Activated CD4-positive, alpha-beta T cell treated with anti-CD3 and anti-CD28 coated beads, Interleukin-2, amount 10 ng/mL, durations not matched to agents 24 days and 14 days (primary cell): ENCODE measurements at places on chromosomes 3 and 15.

GRCh38 chr3:97825101-97825500 lies 3.3 kb downstream of the CRYBG3 start:
- no peak for DNase-seq

DNA sequence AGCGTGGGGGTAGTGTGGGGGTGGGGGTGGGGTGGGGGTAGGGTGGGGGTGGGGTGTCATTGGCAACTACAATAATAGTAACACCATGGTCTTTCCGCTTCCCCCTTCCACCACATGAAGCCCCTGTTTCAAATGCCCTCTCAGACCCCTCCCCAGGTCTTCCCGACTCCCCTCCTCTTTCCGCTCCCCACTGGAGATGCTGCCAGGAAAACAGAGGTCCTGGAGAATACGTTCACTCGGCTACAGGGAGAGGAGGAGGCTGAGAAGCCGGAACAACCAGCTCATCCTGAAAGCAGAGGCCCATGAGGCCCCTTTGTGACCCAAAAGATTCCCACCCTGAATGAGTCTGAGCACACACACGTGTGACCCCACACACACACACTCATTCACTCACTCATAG lies 75.4 kb downstream of the CPN2 start:
- no peak for DNase-seq

DNA sequence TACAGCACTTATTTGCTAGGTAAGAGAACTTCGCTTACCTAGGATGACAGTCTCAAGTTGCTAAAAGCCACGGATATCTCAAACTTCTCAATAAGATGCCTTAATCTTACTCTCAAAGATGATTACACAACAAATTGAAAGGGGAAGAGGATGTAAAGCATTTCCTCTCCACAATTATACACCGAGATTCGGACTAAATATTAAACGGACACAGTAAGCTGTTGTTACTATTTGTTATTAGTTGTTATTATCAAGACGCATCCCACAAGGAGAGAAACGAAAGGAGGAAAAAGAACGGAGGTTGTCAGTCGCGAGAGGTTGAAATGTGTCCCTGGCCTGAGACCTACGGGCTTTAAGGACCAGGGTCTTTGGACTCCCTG lies 660 bp downstream of the ZNF106 start:
- no peak for DNase-seq

DNA sequence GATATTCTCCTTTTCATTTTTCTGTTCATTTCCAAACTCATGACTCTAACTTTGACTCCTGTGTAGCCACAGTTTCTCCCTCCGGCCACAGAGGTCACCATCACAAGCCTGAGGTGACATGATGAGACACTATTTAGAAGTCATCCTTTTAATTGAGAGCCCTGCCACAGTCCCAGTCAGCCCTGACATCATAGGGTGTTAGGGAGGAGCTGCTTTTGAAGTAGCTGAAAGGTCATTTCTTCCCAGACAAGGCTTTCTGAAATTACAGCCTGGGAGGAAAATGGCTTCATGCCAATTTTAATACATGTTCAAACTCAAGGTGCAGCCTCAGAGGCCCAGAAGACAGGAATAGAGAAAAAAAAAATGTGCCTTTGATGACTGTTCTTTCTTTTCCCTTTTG lies 532.8 kb upstream of the TGFBR2 start:
- no peak for DNase-seq

DNA sequence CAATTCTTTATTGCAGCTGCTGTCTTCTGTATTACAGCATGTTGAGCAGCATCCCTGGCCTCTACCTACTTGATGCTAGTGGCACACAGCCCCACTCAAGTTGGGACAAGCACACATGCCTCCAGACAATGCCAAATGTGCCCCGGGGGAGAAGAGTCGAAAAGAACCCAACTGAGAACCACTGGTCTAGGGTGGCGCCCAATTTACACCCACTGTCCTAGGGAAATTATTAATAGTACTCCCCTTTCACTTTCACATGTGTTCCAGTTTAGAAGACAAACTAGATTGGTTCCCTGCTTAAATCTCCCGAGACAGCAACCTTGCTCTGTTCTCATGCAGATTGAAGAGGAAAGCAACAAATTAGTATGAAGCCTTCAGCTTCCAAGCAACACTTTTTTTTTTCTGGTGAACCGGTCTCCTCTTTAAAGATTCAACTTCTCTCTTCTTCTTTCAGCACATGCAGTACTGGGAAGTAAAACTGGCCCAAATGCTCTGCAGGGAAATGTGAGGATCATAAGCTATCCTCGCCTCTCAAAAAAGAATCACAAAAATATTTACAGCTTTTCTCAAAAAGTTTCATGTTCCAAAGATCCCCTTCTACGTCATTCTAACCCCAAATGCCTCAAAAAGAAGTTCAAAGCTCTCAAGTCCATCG lies 823.9 kb upstream of the CFAP20DC start:
- DNase-seq: no peak

GRCh38 chr15:89827829-89828228 lies 13.2 kb upstream of the ANPEP start:
- no peak for DNase-seq

DNA sequence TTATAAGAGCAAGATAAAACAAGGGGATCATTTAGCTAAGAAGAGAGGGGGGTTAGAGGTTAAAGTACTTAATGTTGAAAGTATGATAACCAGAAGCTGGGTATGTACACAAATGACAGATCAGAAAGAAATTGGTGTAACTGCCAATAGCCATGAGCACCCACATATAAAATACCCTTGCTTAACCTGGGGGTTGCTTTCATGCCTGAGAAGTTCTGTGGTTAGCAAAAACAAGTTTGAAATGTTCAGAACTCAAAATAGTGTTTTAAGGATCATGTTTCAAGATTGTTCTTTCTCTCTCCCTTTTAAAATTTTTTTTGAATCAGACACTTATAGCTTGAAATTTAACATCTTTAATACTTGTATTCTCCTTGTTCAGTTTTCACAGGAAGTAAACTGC lies 321.4 kb upstream of the GBE1 start:
- no peak for DNase-seq

- no peak for DNase-seq
Observed at GRCh38 chr15:75530169-75530568, 48.9 kb downstream of the PTPN9 start.

DNA sequence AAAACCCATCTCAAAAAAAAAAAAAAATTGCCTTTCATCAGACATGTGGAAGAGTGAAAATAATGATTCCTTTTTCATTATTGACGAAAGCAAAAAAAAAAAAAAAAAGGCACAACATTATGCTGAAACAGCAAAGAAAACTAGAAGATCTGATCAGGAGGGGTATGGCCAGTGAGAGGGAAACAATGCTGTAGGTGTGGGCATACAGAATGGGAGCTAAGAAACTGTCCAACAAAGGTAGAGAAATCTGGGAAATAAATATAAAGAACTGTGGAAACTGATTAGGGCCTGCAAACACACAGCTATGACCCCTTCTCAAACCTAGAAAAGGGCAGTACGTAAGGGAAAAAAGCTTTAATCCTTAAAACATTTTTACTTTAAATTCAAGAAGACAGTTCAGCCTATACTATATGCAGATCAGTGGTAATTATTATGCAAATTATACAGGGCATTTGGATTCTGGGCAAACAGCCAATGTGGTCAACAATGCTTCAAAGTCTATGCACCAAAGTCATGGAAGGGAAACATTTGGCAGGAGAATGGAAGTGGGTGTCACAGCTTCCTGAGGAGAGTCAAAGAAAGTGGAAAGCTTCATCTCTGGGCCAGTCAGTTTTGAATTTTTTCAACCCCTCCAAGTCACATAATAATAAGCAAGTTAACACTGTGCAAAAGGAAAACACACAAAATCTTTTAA lies 68.3 kb upstream of the SLC12A8 start:
- no peak for DNase-seq

- no peak for DNase-seq
Observed at GRCh38 chr15:75982468-75982867, 29.8 kb downstream of the NRG4 start.

- DNase-seq: no peak
Observed at GRCh38 chr15:66763186-66764071, 61.4 kb downstream of the SMAD6 start.

DNA sequence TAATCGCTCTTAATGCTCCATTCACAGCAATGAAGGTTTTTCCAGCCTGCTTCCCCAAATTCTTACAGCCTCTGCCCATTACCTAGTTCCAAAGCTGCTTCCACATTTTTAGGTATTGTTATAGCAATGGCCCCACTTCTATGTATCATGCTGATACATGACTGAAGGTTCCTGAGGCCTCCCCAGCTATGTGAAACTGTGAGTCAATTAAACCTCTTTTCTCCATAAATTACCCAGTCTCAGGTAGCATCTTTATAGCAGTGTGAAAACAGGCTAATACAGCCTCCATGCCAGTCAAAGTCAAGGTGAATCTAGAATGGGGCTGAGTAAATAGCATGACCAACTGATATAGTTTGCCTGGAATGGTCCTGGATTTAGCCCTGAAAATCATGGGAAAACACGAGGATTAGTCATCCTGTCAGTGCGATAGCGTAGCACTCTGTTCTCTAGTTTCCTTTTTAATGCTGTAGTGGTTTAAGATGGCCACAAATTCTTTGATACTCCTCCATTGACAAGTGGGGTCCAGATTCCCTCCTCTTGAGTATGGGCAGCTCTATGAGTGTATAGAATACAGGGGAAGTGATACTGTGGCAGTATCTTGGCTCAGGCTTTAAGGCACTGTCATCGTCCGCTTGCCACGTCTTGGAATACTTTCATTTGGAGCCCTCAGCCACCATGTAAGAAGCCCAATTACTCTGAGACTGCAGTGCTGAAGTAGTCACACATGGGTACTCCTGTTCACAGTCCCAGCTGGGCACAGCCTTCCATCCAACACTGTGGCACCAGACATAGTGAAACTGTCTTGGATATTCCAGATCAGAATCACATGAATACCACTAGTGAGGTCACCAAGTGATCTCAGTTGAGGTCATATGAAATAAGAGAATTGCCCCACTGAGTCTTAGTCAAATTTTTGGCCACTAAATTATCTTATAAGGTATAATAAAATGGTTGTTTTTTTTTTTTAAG lies 94.0 kb upstream of the PLCL2 start:
- DNase-seq: no peak

DNA sequence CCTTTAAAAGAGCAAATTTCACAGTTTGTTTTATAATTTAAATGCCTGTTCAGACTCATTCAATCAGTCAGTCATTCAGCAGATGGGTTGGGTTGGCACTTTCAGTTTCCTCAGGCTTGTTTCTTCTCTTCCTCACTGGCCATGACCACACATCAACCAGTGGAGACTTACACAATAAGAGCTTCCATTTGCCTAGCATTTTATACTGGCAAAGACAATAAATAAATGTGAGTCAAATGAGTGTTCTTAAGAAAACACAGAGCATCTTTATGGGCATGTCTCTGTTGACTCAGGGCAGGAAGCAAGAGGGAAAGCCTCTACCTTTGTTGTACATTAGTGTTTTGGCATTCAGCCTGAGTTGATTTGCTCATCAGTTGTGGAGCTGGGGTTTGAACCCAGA lies 122.6 kb downstream of the EPHB1 start:
- DNase-seq: no peak

GRCh38 chr3:31402117-31402516 lies 130.6 kb upstream of the STT3B start:
- DNase-seq: no peak

GRCh38 chr15:69973102-69973714 lies 124.5 kb downstream of the TLE3 start:
- DNase-seq: peak; percentile 76

DNA sequence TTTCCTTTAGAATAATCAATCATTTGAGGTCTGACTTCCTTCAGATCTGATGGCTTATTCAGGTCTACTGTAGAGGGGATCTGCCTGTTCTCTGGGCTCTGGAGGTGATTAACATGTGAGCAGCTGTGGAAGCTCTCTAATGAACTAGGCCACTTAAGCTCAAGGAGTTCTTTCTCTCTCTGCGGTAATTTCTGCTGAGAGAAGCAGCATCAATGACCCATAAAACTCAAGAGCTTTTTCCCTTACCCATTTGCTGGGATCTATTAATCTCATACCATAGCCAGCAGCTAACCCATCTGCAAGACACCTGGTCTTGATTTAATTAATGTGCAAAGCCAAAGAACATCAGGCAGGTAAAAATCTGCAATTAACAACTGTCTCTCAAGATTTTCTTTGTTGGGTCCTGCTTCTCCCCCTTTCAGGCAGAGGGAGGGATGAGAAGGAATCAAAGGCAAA lies 73.2 kb upstream of the DLG1 start:
- DNase-seq: no peak

GRCh38 chr3:172538368-172539151 lies 15.3 kb upstream of the TNFSF10 start:
- DNase-seq: no peak

DNA sequence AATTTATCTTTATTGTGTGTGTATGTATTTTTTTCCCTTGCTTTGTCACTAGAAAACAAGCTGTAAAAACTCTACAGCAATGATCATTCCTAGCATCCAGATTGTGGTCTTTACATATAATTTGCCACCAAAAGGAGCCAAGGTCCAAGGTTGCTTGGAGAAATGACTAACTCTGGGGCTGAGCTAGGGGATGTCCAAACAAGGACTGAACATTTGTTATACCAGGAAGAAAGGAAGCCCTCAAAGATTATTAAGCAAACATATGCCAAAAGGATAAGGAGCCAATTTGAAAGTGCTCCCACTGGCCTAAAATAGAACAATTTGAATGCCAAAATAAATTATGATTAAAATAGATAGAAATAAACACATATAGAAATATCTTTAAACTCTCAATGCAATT lies 293.3 kb downstream of the ZIC1 start:
- DNase-seq: no peak

DNA sequence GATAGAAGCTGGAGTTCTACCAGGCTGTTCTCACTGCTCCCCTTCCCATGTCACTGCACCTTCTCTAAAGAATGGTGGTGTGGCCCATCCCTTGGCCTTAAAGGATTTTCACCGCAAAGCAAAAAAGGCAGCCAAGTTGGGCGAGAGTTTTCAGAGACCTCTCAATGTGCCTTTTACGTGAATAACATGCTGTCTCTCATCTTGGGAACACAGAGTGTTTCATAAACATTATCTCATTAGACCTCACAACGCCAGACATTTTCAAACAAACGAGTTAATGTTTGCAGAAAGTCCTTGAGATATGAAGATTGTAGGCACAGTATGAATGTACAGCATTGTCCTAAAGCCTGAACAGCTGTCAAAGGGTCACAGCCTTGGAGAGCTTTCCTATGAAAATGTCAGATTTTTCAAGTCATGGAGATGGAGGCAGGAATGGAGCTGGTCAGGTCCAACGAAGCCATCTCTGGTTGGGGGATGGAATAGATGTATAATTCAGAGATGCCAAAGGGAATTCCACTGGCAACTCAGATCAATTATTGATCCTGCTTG lies 21.3 kb downstream of the TM4SF1 start:
- DNase-seq: no peak
